ENCODE measurements at places on chromosomes 6 and 20. TPM values are rescaled to one million over a fixed set of nuclear protein-coding genes. Genes with fewer than 3 reads are reported as not detected.

Gene ENPP1
- 32.2 TPM for total RNA-seq

Gene COL19A1
- total RNA-seq = 1.5 TPM

Gene RAET1L
- total RNA-seq = not detected

- no peak for DNase-seq
These were observed 332.5 kb upstream of the CITED2 start for GRCh38 chr6:139706912-139707311.

GRCh38 chr20:34637245-34638038, 39.5 kb downstream of the PIGU start:
- peak; percentile 9 for DNase-seq

Gene KHDC1
- total RNA-seq = 5.5 TPM

Gene RSPO3
- total RNA-seq = not detected

Gene HLA-DOA
- 0.14 TPM for total RNA-seq

Gene RGS17
- 1.1 TPM for total RNA-seq

GRCh38 chr6:105536961-105537360, 134.1 kb upstream of the PREP start:
- DNase-seq = no peak

DNA sequence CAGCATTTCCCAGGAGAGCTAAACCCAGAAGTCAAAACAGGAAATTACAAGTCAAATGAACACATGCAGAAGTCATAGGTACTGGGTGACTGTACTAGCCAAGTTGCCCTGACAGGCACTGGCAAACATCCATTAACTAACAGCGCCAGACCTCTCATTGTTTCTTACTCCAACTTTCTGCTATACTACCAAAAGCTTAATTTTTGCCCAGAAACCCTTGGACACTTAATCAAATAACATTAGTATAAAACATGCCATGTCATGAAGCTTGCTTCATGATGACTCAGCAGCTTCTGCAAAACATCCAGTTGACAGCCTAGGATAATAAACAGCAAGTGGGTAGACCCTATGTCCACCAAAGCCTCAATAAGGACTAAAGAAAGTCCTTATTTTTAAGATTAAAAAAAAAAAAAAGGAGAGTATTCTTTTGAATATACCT, 3.5 kb downstream of the NUP153 start:
- DNase-seq = peak; percentile 66

Gene RRBP1
- 48.6 TPM for total RNA-seq

DNA sequence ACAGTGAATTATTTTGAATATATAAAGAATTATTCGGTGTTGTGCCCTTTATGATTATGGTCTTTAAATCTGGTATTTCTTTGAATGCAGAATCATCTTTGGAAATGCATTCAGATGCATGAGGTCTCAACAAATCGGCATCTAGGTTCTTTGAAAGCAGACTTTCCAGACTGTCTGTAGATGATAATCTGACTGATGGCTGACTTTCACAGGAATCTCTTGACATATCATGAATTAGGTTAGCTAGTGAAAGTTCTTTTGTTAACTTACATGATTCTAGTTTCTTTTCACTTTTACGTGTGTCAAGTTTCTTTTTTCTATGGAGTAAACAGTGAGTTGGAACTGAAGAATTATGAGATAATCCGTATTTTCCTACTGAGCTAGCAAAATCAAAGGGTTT, 17.1 kb downstream of the HBS1L start:
- DNase-seq = no peak

Gene HEY2
- not detected for total RNA-seq

GRCh38 chr6:91633374-91634111, 1046.7 kb upstream of the MAP3K7 start:
- no peak for DNase-seq

- no peak for DNase-seq
These were observed 75.2 kb downstream of the BACH2 start for GRCh38 chr6:90221403-90221802.

- DNase-seq = no peak
These were observed 73.8 kb downstream of the MAP3K5 start for GRCh38 chr6:136718476-136718875.

- DNase-seq = no peak
These were observed 199.0 kb downstream of the SAMD5 start for GRCh38 chr6:147707524-147707923.

GRCh38 chr6:72783035-72783434, 161.2 kb downstream of the KCNQ5 start:
- no peak for DNase-seq

GRCh38 chr6:2209226-2209809, 36.1 kb downstream of the GMDS start:
- peak; percentile 31 for DNase-seq

GRCh38 chr6:44128020-44128917, 915 bp downstream of the TMEM63B start:
- DNase-seq = no peak

- no peak for DNase-seq
These were observed 107.7 kb upstream of the CDYL start for GRCh38 chr6:4668271-4669179.

Gene CLVS2
- total RNA-seq = not detected

GRCh38 chr6:132768051-132768517, 10.4 kb upstream of the VNN2 start:
- DNase-seq = peak; percentile 23

- DNase-seq = no peak
These were observed 20.7 kb downstream of the NDUFAF4 start for GRCh38 chr6:96876886-96877545.

DNA sequence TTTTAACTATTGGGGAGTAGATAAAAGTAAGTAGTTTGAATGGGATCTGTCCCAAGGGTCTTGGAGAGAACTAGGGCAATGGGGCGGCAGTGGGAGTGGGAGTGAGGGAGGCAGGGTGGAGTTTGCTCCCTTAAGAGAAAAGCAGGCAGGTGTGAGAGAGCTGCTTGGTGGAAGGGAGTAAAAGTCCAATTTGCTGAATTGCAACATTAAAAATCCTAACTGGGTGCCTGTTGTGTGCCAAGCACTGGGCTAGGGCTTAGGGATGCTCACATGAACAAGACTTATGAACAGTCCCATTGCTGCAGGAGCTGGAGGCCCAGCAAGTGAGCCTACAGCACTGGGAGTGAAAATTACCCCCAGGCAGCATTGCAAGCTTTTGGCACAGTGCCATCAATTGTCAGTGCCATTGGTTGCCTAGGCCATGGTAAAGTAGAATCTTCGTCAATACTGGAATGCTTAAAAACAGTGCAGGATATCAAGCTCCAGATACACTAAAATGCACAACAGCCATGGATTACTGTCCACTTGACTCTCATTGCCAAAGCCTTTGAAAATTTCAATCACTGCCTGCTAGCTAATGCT, 277.7 kb upstream of the JARID2 start:
- DNase-seq = no peak

Gene CLIC5
- not detected for total RNA-seq

GRCh38 chr6:7194657-7195056, 86.9 kb downstream of the RREB1 start:
- no peak for DNase-seq

Gene LAMA2
- 9.7 TPM for total RNA-seq

DNA sequence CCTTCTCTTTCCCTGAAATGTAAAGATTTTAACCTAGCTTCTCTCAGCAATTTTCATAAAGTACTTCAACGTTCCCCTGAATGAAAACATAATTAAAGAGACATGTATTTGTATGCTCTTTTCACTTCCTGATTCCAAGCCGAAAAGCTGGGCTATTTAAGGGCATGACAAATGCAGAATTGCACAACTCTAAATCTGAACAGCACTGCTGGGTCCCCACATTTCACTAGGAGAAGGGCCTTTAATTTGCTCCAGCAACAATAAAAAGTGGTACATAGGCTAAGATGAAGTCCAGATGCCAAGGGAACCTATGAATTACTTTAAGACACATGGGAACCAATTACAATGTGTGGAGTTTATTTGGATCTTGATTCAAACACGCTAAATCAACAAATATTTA, 42.0 kb downstream of the IRAK1BP1 start:
- DNase-seq = no peak

GRCh38 chr6:131819572-131820124, 11.8 kb downstream of the ENPP1 start:
- peak; percentile 18 for DNase-seq

DNA sequence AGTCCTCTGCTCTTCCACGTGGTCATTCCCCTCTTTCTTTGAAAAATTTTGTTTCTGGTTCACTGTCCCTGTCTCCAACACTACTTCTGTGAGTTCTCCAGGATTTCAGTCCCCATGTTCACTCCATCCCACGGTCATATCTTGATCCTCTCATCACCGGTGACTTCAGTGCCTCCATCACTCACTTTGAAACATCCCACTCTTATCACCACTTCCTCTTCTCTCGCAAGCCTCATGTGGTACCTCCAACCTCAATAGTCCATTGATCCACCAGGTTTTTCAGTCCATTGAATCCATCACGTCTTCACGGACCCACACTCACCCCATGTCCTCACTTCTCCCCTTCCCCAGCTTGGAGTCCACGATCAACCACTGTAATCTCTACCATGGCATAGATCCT, 64.8 kb downstream of the CARMIL1 start:
- DNase-seq = no peak

DNA sequence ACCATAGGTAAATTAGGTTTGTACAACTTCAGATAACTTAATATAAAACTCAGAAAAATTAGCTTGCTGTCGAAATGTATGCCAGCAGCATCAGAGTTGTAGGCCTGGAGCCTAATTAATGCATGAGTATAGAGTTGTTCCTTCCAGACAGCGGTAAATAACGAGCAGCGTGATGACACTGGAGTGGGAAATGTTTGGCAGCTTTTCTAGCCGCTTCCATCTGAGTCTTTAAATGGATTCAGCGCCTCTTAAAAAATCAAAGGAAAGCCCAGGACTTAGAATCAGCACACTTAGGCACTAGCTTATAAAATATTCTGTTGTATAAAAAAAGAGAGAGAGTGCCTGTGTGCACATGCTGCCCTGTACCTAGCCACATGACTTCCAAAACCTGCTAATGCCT, 43.7 kb upstream of the SYNJ2 start:
- DNase-seq = no peak

DNA sequence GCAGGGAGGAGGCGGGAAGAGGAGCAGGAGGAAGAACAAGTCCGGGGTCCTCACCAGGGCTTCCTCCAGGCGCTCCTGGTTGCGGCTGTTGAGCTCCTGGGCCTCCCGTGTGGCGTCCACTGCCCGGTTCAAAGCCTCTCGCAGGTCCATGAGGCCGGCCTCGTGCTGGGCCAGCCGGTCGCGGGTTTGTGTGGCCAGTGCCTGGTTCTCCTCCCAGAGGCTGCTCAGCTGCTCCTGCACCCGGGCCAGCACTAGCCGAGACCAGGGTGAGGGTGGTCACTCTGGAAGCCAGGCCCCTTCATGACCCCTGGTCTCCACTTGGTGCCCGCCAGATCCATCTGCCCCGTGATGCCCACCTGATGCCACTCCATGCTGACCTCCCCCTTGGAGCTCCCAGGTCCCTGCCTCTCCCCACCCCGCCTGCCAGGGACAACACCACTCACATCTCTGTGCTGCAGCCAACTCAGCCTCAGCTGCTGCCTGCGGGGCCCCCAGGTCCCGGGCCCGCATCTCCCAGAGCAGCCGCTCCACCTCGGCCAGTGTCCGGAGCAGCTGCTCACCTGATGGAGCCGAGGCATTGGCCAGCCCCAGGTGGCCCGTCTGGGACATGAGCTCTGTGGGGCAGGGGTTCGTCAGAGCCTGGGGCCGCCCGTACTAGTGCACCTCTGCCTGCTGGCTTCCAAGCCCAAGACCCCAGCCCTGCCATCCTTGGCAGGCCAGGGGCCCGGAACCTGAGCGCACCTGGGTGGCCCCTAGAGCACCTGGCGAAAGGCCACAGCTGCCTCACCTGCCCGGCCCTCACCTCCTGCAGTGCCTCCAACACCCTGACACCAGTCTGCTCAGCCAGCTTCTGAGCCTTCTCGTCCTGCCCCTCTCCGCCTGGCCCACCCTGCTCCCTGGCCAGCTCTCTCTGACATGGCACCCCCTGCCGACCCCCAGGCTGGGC, 15.9 kb downstream of the ADRM1 start:
- DNase-seq = no peak

Gene DSE
- 58.6 TPM for total RNA-seq
